ENCODE measurements at places on chromosomes 16 and 17. TPM values are rescaled to one million over a fixed set of nuclear protein-coding genes. Genes with fewer than 3 reads are reported as not detected.

SBK1 gene
- total RNA-seq, result 6.5 TPM

TBX2 gene
- 13.1 TPM for total RNA-seq

C16orf74 gene
- 2.5 TPM for total RNA-seq

KRT27 gene
- total RNA-seq, result not detected

C17orf50 gene
- total RNA-seq, result not detected

KRT33B gene
- total RNA-seq, result not detected

NOS2 gene
- 0.79 TPM for total RNA-seq

CHAD gene
- 0.55 TPM for total RNA-seq

EME1 gene
- 3.1 TPM for total RNA-seq

MT4 gene
- total RNA-seq, result not detected

ZFPM1 gene
- 4.3 TPM for total RNA-seq

CD300LB gene
- total RNA-seq, result not detected

SETD6 gene
- total RNA-seq, result 21.5 TPM

RNF112 gene
- 7.9 TPM for total RNA-seq

RNF213 gene
- 45.1 TPM for total RNA-seq

CIBAR2 gene
- total RNA-seq, result 0.69 TPM

CDT1 gene
- 4.4 TPM for total RNA-seq

SLC6A4 gene
- 36.0 TPM for total RNA-seq

CLN3 gene
- 12.4 TPM for total RNA-seq

NT5C3B gene
- total RNA-seq, result 74.0 TPM

NCOR1 gene
- total RNA-seq, result 102 TPM

HYDIN gene
- total RNA-seq, result 14.6 TPM

VPS35 gene
- total RNA-seq, result 170 TPM

ZNF597 gene
- total RNA-seq, result 4.2 TPM

CRYM gene
- total RNA-seq, result 7.6 TPM

TBC1D3H gene
- not detected for total RNA-seq

GCGR gene
- total RNA-seq, result 0.50 TPM

GRIN2A gene
- 11.2 TPM for total RNA-seq

GPR142 gene
- total RNA-seq, result 0.59 TPM

CDH1 gene
- 45.4 TPM for total RNA-seq

SLC9A5 gene
- 1.7 TPM for total RNA-seq

VASN gene
- 19.6 TPM for total RNA-seq

CDRT15L2 gene
- total RNA-seq, result not detected

KRTAP4-4 gene
- total RNA-seq, result not detected

SLC13A2 gene
- total RNA-seq, result 0.06 TPM

NPW gene
- 0.20 TPM for total RNA-seq

VMO1 gene
- 2.0 TPM for total RNA-seq

ABCA10 gene
- total RNA-seq, result 6.5 TPM

TAC4 gene
- not detected for total RNA-seq

CPNE7 gene
- 20.9 TPM for total RNA-seq

CYBA gene
- 147 TPM for total RNA-seq
